ENCODE measurements at places on chromosomes 12 and 14. TPM values are rescaled to one million over a fixed set of nuclear protein-coding genes. Genes with fewer than 3 reads are reported as not detected.

DNA sequence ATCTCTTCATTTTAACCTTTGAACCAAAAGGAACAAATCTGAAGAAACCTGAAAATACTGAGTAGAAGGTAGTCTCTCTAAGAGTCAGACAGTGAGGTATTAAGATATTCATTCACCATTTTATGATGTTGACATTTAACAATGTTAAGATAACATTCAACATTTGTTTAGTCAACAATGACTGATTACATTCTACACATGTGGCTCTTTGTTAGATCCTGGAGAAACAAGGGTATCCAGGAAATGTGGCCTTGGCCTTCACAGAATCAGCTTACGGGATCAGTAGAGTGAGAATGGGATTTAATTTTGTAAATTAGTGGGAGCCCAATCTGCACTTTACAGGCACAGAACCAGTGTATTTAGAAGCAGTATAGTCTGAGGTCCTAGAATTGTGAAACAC, 355.5 kb downstream of the KCNH5 start:
- H3K27ac ChIP-seq = no peak overlapping the region
- no peaks in the 10 kb centered on the region for H3K4me1 ChIP-seq
- no peak overlapping the region for H3K4me3 ChIP-seq

- no peaks in the 10 kb centered on the region for H3K4me1 ChIP-seq
- no peaks in the 10 kb centered on the region for H3K27me3 ChIP-seq
- no peak for DNase-seq
- no peak overlapping the region for H3K4me3 ChIP-seq
Observed at GRCh38 chr12:97601934-97602720, 139.5 kb downstream of the RMST start.

DNA sequence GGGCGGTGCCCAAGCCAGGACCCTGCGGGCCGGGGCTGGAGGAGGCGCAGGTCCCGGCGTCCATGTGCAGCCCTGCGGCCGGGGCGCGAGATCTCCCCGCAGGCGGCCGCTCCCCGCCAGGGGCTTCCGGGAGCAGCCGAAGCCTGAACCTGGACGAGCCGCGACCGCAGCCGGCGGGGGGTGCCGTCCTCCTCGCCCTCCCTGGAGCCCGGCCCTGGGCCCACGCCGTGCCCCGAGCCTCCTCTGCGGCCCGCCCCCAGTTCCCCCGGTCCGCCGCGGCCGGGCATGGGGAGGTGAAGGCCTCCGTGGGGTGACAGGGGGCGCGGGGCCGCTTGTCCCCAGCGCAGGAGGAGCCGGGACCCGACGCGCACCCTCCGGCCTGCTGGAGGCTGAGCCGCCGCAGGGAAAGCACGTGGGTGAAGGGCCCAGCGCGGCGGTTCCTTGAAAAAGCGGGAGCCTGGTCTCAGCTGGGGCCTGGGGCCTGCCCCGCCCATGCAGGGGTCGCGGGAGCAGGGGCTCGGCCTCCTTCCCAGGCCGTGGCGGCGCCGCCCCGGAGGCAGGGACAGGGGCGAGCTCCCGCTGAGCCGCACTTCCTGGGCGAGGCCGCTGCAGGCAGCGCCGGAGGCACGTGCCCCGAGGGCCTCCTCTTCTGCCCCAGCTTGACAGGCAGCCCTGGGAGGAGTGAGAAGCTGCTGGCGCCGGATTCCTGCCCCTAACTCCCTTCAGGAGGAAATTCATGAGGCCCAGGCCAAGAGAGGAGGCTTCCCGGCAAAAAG, 55.6 kb upstream of the PPP2R5C start:
- peak overlapping the region; percentile 75 for H3K27ac ChIP-seq
- H3K4me1 ChIP-seq = peaks cover 31% of the 10 kb centered on the region
- H3K27me3 ChIP-seq = peaks cover 13% of the 10 kb centered on the region
- H3K4me3 ChIP-seq = peak overlapping the region; percentile 43
- DNase-seq = peak; percentile 78
- H3K36me3 ChIP-seq = no peaks in the 10 kb centered on the region

DNA sequence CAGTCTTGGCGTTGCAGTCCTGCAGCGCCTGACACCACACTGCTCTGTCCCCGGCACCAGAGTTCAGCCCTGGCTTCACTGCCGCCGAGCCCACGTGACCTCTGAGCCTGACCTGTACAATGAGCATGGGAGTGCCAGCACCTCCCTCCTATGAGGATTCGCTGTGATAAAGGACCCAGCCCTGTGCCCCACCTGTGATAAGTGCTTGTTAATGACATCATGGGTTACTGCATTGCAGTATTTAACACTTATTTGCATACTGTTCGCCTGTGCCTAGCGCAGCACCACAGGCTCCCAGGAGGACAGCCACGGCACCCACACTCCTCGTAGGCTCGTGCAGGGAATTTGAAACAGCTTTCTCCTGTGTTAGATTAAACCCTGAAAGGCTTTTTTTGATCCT, 118.2 kb upstream of the GSC start:
- H3K27ac ChIP-seq = no peak overlapping the region
- H3K4me1 ChIP-seq = no peaks in the 10 kb centered on the region
- no peaks in the 10 kb centered on the region for H3K36me3 ChIP-seq
- no peak for DNase-seq

DNA sequence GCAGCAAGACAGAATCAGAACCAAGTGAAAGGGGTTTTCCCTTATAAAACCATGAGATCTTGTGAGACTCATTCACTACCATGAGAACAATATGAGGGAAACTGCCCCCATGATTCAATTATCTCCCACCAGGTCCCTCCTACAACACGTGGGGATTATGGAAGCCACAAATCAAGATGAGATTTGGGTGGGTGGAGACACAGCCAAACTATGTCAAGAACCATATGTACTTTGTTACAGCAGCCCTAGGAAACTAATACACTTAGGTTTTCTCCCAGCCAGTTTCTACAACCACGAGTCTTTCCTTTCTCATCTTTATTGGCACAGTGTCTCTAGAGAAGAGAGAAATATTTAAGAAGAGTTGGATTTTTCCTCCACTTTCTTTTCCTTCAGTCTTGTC, 72.6 kb downstream of the BTG1 start:
- DNase-seq = no peak
- no peak overlapping the region for H3K4me3 ChIP-seq
- H3K4me1 ChIP-seq = peaks cover 7% of the 10 kb centered on the region
- no peak overlapping the region for H3K27ac ChIP-seq

DNA sequence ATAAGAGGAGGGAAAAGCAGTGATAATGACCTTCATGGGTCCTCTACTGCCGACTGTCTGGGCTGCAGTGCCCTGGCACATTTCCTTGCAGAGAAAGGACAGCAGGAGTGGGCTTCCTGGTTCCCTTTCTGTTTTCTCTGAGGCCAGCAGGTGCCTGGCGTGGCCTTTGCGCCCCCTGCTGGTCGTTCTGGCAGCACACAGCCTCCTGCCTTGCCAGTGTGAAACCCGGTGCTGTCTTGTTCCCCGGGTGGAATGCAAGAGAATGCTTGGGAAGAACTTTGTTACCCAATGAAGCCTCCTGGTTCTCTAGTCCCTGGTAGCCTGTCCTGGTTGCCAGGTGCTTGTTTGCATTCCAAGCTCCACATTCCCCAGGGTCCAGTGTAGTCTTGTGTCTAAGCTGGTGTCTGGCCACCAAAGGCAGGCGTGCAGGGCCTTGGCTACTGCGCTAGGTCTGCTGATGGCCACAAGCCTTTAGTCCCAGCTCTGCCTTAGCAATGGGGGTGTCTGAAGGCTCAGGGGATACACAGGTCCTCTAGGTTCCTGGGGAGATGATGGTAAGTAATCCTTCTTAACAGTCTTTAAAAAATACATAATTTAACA, 1392.4 kb upstream of the TMEM132C start:
- H3K27ac ChIP-seq = no peak overlapping the region
- no peak overlapping the region for H3K4me3 ChIP-seq
- H3K36me3 ChIP-seq = no peaks in the 10 kb centered on the region
- H3K4me1 ChIP-seq = no peaks in the 10 kb centered on the region
- H3K27me3 ChIP-seq = no peaks in the 10 kb centered on the region

DNA sequence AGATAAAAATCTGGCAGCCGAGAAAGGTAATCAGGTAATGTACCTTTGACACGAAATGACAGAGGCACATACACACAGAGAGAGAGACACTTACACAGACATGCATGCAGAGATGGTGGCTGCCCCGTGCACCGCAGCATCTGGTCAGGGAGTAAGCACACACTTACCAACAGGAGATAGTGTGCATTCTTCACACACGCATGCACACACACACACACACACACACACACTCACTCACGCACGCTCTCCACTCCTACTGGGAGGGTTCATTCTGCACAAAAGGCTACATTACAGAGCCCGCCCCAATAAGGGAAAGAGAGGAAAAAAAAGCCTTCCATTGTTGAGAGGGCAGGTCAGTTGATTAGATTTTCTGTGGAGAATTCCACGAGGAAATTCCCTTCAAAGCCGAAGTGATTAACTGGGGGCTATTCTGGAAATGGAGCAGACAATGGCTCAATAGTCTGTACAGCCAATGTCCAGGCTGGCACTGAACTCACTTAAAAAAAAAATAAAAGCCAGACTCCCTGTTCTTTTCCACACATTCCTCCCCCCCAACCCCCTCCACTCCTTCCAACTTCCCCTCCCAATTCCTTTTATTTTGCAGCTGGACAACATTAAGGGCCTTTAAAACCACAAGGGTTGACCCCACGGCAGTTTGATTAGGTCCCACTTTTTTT, 1.4 kb upstream of the SOX5 start:
- no peaks in the 10 kb centered on the region for H3K36me3 ChIP-seq
- no peaks in the 10 kb centered on the region for H3K27me3 ChIP-seq
- H3K27ac ChIP-seq = no peak overlapping the region
- H3K4me3 ChIP-seq = no peak overlapping the region
- DNase-seq = no peak

DNA sequence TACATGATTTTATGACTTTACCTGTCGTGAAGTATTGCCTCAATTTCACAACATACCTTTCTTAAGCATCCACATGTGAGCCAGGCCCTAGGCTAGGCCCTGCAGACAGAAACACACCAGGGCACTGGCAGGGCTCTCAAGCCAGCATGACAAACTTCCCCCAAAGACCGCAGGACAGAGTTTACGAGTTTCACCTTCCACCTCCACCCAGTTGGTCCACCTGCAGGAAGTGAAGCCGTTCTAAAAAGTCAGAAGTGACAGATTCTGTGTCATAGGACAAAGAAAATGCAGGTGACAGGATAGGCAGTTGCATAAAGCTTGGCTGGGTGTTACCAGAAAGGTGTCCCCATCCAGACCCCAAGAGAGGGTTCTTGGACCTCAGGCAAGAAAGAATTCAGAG, 382.3 kb downstream of the PCNX1 start:
- H3K27me3 ChIP-seq = peaks cover 4% of the 10 kb centered on the region
- peak; percentile 58 for DNase-seq
- H3K4me3 ChIP-seq = no peak overlapping the region
- H3K4me1 ChIP-seq = peaks cover 28% of the 10 kb centered on the region
- peak overlapping the region; percentile 78 for H3K27ac ChIP-seq
- H3K36me3 ChIP-seq = peaks cover 10% of the 10 kb centered on the region

GRCh38 chr12:49633703-49634345, 10.5 kb downstream of the PRPF40B start:
- H3K36me3 ChIP-seq = no peaks in the 10 kb centered on the region
- no peak overlapping the region for H3K27ac ChIP-seq
- H3K4me1 ChIP-seq = peaks cover 17% of the 10 kb centered on the region
- peak; percentile 57 for DNase-seq
- H3K27me3 ChIP-seq = peaks cover 3% of the 10 kb centered on the region
- H3K4me3 ChIP-seq = no peak overlapping the region

DNA sequence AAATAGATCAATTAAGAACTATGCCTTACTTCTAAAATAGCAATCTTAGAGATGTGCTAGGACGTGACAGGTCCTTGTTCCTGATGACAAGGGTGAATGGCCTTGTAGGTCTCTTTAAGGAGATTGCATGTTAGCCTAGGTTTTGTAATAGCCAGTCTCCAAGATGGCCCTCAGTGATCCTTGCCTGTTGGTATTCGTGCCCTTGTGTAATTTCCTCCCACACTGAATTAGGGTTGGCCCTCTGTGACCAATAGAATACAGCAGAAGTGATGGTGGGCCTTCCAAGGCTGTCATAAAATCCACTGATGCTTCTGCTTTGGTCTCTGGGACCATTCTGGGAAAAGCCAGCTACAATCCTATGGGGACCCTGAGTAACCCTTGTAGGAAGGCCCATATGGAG, 38.2 kb upstream of the SNX6 start:
- peaks cover 3% of the 10 kb centered on the region for H3K27me3 ChIP-seq
- no peaks in the 10 kb centered on the region for H3K36me3 ChIP-seq
- H3K4me3 ChIP-seq = no peak overlapping the region
- no peak overlapping the region for H3K27ac ChIP-seq
- DNase-seq = no peak

DNA sequence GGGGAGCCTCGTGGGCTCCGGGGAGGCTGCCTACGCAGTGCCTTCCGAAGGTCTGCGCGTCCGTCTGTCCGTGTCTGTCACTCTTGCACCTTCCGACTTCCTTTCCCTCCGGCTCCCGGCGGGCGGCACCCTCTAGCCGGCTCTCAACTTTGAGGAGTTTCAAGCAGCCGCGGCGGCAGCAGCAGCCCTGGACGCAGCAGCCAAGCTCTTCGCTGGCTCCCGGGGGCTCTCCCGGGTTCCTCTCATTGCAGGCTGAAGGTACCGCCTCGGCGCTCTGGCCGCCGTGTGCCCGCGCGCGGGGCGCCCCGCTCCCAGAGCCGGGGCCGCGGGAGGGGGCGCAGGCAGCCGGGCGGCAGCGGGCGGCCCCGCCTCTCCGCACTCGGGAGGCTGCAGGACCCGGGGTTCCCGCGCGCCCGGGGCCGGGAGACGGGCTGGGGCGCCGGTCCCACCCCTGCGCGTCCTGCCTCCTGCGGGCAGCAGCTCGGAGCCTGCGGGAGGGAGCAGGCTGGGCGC, at the start of the genes AMIGO2 and PCED1B:
Gene AMIGO2, minus strand, starts transcription at position 492 of the 513 bp plus-strand sequence. CDS start 957 bp downstream, outside the sequence.
Gene PCED1B, plus strand, starts transcription at position 154 of the 513 bp plus-strand sequence. CDS start 155,443 bp downstream, outside the sequence.
- H3K4me1 ChIP-seq = peaks cover 63% of the 10 kb centered on the region
- peaks cover 11% of the 10 kb centered on the region for H3K36me3 ChIP-seq
- peak within 1 kb of the TSS; percentile 80 for H3K27ac ChIP-seq
- peak; percentile 84 for DNase-seq
- H3K4me3 ChIP-seq = peak within 1 kb of the TSS; percentile 87
- H3K27me3 ChIP-seq = no peaks in the 10 kb centered on the region

- no peaks in the 10 kb centered on the region for H3K4me1 ChIP-seq
- no peak overlapping the region for H3K27ac ChIP-seq
- peaks cover 23% of the 10 kb centered on the region for H3K27me3 ChIP-seq
- H3K36me3 ChIP-seq = no peaks in the 10 kb centered on the region
Observed at GRCh38 chr14:99733540-99734405, 49.7 kb downstream of the CYP46A1 start.

- no peak overlapping the region for H3K27ac ChIP-seq
- H3K36me3 ChIP-seq = no peaks in the 10 kb centered on the region
- H3K4me3 ChIP-seq = no peak overlapping the region
- no peak for DNase-seq
- peaks cover 3% of the 10 kb centered on the region for H3K4me1 ChIP-seq
- peaks cover 4% of the 10 kb centered on the region for H3K27me3 ChIP-seq
Observed at GRCh38 chr12:62739266-62740015, 195.5 kb downstream of the PPM1H start.

DNA sequence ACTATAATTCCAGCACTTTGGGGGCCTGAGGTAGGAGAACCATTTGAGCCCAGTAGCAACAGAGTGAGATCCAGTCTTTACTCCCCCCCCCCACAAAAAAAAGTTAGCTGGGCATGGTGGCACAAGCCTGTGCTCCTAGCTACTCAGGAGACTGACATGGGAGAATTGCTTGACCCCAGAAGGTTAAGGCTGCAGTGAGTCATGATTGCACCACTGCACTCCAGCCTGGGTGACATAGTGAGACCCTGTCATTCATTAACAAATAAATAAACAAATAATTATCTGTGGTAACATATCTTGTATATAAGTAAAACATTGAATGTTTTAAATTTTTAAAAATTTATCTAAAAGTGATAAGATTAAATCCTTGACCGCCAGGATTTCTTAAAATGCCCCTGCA, 4.8 kb downstream of the ENTPD5 start:
- H3K4me1 ChIP-seq = peaks cover 17% of the 10 kb centered on the region
- no peaks in the 10 kb centered on the region for H3K27me3 ChIP-seq
- H3K36me3 ChIP-seq = peaks cover 10% of the 10 kb centered on the region
- no peak overlapping the region for H3K4me3 ChIP-seq

Gene KIF5A
- total RNA-seq = 2.1 TPM

Gene POTEG
- total RNA-seq = not detected

Gene FAM181A
- total RNA-seq = not detected

Gene RNF212B
- not detected for total RNA-seq

Gene HOXC4
- 1.9 TPM for total RNA-seq

Gene SLC17A8
- not detected for total RNA-seq
